Mesangial cell (primary cell): ENCODE measurements at places on chromosomes 3 and 15. TPM values are rescaled to one million over a fixed set of nuclear protein-coding genes. Genes with fewer than 3 reads are reported as not detected.

The CCR4 gene
- not detected in 2 replicates for total RNA-seq

The SEMA4B gene
- total RNA-seq: 47.7 and 135 TPM in 2 replicates

The SLC2A2 gene
- total RNA-seq: 1.9 TPM in 1 of 2 replicates, not detected in the other

The ALS2CL gene
- total RNA-seq: 3.3 and 7.7 TPM in 2 replicates

The KBTBD12 gene
- 0.16 TPM in 1 of 2 replicates, not detected in the other for total RNA-seq

The EEFSEC gene
- total RNA-seq: 17.2 and 24.8 TPM in 2 replicates
